ENCODE measurements at places on chromosomes 12 and 14.

GRCh38 chr14:100841761-100842403, 16.0 kb downstream of the MEG3 start:
- H3K36me3 ChIP-seq, result no peaks in the 10 kb centered on the region
- no peak for DNase-seq
- H3K27ac ChIP-seq, result no peak overlapping the region
- no peaks in the 10 kb centered on the region for H3K4me1 ChIP-seq
- H3K4me3 ChIP-seq, result no peak overlapping the region
- H3K27me3 ChIP-seq, result no peaks in the 10 kb centered on the region

DNA sequence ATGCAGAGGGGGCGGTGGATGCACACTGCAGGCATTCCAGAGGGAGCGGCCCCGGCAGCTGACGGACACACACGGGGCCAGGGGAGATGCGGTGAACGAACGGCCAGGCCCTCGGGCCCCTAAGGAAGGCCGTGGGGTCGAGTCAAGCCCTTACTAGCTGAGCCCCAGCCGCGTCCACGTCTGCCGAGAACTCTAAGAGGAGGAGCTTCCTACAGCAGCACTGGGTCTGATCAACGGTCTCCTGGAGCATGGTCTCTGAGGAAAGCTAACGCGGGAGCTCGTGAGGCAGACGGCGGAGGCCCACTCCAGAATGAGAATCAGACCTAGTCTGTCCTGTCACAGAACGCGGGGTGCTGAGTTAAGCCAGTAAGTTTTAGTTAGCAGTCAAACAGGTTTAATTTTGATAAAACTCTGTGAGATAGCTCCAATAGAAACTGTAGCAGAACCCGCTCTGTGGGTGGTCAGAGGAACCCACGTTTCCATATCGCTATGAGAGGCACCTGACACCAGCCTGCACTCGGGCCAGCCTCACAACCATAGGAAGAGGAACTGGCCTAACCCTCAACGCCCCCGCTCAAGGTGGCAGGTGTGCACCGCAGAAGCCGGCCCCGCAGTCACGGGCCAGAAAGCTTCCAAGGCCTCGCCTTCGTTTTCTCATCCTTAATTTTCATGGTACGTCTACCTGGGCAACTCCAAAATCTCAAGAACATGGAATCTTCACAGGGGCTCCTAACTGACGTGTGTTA, 55.5 kb downstream of the CDC42BPB start:
- DNase-seq, result no peak
- H3K36me3 ChIP-seq, result no peaks in the 10 kb centered on the region
- no peak overlapping the region for H3K27ac ChIP-seq
- no peak overlapping the region for H3K4me3 ChIP-seq

DNA sequence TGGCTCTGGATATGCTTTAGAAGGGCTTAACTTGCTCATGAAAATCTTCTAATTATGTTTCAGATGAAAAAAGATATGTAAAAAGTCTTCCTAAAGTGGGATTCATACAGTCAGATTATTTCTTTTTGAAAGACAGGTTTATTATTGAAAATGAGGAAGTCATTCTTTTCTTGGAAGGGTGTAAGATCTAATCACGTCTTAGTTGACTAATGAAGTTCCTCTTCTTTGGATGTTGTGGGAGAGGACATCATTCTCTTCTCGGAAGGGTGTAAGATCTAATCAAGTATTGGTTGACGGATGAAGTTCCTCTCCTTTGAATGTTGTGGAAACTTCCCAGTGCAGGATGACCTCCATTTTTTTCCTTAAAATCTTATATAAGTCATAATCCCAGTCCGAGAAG, 74.9 kb downstream of the ALG10 start:
- no peaks in the 10 kb centered on the region for H3K27me3 ChIP-seq
- no peaks in the 10 kb centered on the region for H3K36me3 ChIP-seq
- H3K4me3 ChIP-seq, result no peak overlapping the region

- no peaks in the 10 kb centered on the region for H3K36me3 ChIP-seq
- no peak overlapping the region for H3K4me3 ChIP-seq
- H3K27me3 ChIP-seq, result no peaks in the 10 kb centered on the region
- no peak for DNase-seq
- H3K27ac ChIP-seq, result no peak overlapping the region
Measured at GRCh38 chr14:41960281-41960680, 353.6 kb downstream of the LRFN5 start.

GRCh38 chr12:52091869-52092268, 12.4 kb downstream of the SMIM41 start:
- H3K36me3 ChIP-seq, result no peaks in the 10 kb centered on the region
- H3K27ac ChIP-seq, result no peak overlapping the region
- H3K4me3 ChIP-seq, result no peak overlapping the region
- H3K4me1 ChIP-seq, result no peaks in the 10 kb centered on the region
- DNase-seq, result no peak

DNA sequence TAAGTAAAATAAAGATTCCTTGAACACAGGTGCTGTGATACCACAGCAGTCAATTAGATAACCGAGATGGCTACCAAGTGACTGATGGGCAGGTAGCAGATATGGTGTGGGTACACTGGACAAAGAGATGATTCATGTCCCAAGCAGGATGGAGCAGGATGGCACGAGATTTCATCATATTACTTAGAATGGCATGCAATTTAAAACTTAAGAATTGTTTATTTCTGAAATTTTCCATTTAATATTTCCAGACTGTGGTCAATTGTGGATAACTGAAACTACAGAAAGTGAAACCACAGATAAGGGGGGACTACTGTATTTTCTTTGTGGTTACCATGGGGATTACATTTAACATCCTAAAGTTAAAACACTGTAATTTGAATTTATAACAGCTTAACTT, 7.5 kb upstream of the ZFP36L1 start:
- no peak for DNase-seq
- no peaks in the 10 kb centered on the region for H3K27me3 ChIP-seq
- H3K36me3 ChIP-seq, result no peaks in the 10 kb centered on the region
- no peak overlapping the region for H3K4me3 ChIP-seq
- peaks cover 11% of the 10 kb centered on the region for H3K4me1 ChIP-seq

GRCh38 chr12:53461059-53461458, 9.2 kb downstream of the PCBP2 start:
- no peak for DNase-seq
- peaks cover 98% of the 10 kb centered on the region for H3K36me3 ChIP-seq
- H3K4me3 ChIP-seq, result no peak overlapping the region
- H3K27me3 ChIP-seq, result no peaks in the 10 kb centered on the region
- H3K4me1 ChIP-seq, result no peaks in the 10 kb centered on the region
- no peak overlapping the region for H3K27ac ChIP-seq

DNA sequence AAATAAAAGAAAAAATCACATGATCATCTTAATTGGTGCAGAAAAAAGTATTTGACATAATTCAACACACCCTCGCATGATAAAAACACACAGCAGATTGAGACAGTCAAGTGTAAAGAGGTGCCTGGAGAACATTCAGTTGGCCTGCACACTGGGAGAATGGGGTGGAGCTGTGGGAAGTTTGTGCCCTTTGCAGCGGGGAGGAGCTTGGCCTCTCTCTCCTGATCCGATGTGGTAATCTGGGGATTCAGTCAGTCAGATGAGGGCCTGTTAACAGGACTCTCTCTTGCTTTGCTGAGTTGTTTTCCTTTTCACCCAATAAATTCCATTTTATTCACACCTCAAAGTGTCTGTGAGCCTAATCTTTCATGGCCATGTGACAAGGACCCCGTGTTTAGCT, 5.9 kb downstream of the SERPINA6 start:
- no peak for DNase-seq
- no peak overlapping the region for H3K27ac ChIP-seq
- no peaks in the 10 kb centered on the region for H3K4me1 ChIP-seq

DNA sequence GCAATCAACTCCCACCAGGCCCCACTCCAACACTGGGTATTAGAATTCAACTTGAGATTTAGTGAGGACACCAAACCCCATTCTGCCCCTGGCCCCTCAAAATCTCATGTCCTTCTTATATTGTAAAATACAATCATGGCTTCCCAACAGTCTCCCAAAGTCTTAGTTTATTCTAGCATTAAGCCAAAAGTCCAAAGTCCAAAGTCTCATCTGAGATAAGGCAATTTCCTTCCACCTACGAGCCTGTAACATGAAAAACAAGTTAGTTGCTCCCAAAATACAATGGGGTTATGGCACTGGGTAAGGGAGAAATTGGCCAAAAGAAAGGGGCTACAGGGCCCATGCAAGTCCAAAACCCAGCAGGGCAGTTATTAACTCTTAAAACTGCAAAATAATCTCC, 46.6 kb upstream of the TMTC1 start:
- DNase-seq, result no peak
- H3K4me1 ChIP-seq, result no peaks in the 10 kb centered on the region
- H3K4me3 ChIP-seq, result no peak overlapping the region
- no peaks in the 10 kb centered on the region for H3K27me3 ChIP-seq
- H3K27ac ChIP-seq, result no peak overlapping the region

- DNase-seq, result no peak
- no peak overlapping the region for H3K4me3 ChIP-seq
- H3K27ac ChIP-seq, result no peak overlapping the region
- no peaks in the 10 kb centered on the region for H3K27me3 ChIP-seq
- H3K4me1 ChIP-seq, result no peaks in the 10 kb centered on the region
- no peaks in the 10 kb centered on the region for H3K36me3 ChIP-seq
Measured at GRCh38 chr12:101782273-101782731, 43.0 kb upstream of the SYCP3 start.

GRCh38 chr14:22973217-22974032, 8.9 kb downstream of the AJUBA start:
- no peak overlapping the region for H3K27ac ChIP-seq
- DNase-seq, result peak; percentile 45
- H3K27me3 ChIP-seq, result no peaks in the 10 kb centered on the region
- no peaks in the 10 kb centered on the region for H3K4me1 ChIP-seq

- no peaks in the 10 kb centered on the region for H3K36me3 ChIP-seq
- no peaks in the 10 kb centered on the region for H3K4me1 ChIP-seq
- no peak overlapping the region for H3K27ac ChIP-seq
- no peaks in the 10 kb centered on the region for H3K27me3 ChIP-seq
- no peak overlapping the region for H3K4me3 ChIP-seq
- no peak for DNase-seq
Measured at GRCh38 chr12:30902001-30902400, 24.5 kb upstream of the TSPAN11 start.

DNA sequence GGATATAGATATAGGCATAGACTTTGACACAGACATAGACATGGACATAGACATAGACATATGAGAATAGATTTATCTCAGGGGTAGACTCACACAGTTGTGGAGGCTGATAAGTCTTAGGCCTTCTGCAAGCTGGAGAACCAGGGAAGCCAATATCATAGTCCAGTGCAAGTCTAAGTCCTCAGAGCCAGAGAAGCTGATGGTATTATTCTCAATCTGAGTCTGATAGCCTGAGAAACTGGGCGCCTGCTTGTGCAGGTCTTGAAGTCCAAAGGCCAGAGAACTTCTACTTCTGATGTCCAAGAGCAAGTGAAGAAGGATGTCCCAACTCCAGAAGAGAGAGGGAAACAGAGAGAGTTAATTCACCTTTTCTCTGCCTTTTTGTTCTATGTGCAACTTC, 476.5 kb downstream of the SLC6A15 start:
- H3K4me3 ChIP-seq, result no peak overlapping the region
- no peaks in the 10 kb centered on the region for H3K4me1 ChIP-seq
- DNase-seq, result no peak
- no peaks in the 10 kb centered on the region for H3K36me3 ChIP-seq

GRCh38 chr12:104486943-104487819, 30.4 kb downstream of the CHST11 start:
- H3K27ac ChIP-seq, result no peak overlapping the region
- DNase-seq, result no peak
- H3K27me3 ChIP-seq, result no peaks in the 10 kb centered on the region
- no peaks in the 10 kb centered on the region for H3K36me3 ChIP-seq
- no peak overlapping the region for H3K4me3 ChIP-seq
- H3K4me1 ChIP-seq, result peaks cover 74% of the 10 kb centered on the region

DNA sequence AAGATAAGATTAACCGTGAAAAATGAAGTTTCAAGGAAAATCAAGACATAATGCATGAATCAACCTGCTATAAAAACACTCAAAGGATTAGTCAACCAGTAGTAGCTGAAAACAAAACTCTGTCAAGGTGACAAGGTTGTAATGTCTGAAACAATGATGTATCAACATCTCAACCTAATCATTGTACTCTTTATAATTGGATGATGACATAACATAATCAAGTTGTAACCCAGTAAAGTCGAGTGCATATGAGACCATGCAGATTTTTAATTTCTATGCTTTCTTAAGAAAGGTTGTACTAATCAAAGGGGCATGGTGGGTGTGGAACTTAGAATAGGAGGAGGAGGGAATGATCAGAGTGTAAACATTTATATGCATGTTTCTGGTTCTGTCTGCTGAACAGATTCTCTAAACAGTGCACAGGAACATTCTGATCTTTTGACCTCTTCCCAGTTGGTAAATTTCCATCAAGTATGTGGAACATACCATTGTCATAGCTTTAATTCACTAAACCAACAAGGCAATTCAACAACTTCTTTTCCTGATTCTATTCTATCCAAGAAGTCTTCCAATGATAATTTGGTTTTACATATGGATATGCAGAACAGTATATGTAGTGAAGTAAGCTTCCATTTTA, 253.7 kb downstream of the TTC6 start:
- H3K27ac ChIP-seq, result no peak overlapping the region
- no peak for DNase-seq
- no peaks in the 10 kb centered on the region for H3K27me3 ChIP-seq
- no peaks in the 10 kb centered on the region for H3K36me3 ChIP-seq

DNA sequence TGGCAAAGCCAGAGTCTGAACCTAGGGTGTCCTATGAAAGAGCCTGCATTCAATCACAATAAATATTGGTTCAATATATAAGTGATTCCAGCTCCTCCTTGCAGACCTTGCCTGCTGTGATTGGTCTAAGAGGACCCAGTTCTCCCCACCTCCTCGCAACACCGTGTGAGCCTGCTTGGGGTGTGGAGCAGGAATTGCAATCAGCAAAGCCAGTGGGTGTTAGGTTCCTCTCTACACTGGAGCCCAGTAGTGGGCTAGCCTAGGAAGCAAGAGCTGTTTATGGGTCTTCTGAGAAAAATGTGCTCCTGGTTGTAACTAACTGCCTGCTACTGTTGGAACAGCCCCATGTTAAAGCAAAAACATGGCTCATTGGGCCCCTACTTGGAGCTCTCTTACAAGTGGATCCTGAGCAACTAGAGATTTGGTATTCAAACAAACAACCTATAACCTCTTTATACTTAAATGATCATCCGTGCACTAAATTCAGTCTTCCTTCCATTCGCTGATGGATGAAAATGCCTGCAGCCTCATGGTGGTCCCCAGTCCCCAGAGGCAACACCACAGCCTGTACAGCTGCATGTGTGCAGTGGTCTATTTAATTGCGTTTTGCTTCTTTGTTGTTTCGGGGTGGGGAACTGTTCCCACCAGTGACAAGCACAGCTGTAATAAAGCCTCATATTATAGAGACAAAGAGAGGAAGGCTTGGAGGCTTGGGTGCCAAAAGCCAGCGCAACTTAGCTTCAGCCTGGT, 3.7 kb upstream of the SELPLG start:
- H3K27me3 ChIP-seq, result no peaks in the 10 kb centered on the region
- peaks cover 26% of the 10 kb centered on the region for H3K4me1 ChIP-seq
- no peak for DNase-seq
- no peak overlapping the region for H3K27ac ChIP-seq
